ENCODE measurements at places on chromosomes 2 and 18. TPM values are rescaled to one million over a fixed set of nuclear protein-coding genes. Genes with fewer than 3 reads are reported as not detected.

GRCh38 chr2:15122915-15123314 lies 438.2 kb downstream of the NBAS start:
- DNase-seq, result no peak

DNA sequence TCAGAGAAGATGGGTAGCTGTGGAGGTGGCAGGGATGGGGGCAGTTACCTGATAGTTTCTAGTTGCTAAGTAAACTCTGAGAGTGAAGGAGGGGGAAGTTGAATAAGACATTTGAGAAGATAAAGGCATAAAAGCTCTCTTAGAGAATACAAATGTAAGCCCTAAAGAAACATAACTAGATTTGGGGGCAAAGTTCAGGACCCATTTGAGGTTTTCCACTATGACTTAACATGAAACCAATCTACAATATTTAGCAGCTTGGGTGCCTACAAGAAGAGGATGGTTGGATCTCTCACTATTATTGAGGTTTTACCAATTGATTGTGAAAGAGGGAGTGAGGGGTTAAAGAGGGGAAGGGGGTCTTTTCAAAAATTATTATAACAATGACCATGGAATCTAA lies 34.4 kb upstream of the LYPD6 start:
- no peak for DNase-seq

GRCh38 chr18:53489266-53489665 lies 735.2 kb downstream of the MBD2 start:
- DNase-seq, result no peak

DNA sequence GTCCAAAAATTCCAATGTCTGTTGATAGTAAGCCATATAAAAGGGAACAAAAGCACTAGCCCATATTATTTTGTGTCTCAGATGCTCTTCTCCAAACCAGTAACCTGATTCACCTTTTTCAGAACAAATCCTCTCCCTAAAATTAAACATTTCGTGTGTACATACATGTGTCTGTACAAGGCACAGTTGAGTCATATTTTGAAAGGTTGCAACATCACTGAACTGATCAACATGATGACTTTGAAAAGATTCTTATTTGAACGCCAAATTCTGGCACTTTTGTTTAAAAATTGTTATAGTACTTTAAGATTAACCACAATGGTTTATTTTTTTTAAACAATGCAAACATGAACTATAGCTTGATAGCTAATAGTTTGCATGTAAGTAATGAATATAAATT lies 102.5 kb downstream of the RIT2 start:
- DNase-seq, result no peak

DNA sequence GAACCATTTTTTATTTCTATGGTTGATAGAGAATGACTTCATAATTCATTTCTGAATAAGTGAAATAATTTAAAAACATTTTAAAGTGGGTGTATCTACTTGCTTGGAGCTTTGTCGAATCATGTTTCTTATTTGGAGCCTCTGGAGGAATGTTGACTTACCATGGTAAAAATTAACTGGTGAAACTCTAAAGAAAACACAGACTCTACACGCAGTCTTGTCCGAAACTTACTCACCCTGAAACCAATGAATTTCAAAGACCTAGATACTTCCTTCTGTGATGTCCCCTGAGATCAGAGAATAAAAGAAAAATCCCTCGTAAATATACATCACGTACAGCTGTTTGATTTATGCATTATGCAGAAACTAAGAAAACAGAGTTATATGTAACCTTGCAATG lies 665.2 kb upstream of the NRXN1 start:
- DNase-seq, result no peak

- DNase-seq, result no peak
Measured at GRCh38 chr2:99198103-99198841, 17.3 kb downstream of the MRPL30 start.

GRCh38 chr2:58057707-58058530 lies 11.3 kb downstream of the VRK2 start:
- no peak for DNase-seq

DNA sequence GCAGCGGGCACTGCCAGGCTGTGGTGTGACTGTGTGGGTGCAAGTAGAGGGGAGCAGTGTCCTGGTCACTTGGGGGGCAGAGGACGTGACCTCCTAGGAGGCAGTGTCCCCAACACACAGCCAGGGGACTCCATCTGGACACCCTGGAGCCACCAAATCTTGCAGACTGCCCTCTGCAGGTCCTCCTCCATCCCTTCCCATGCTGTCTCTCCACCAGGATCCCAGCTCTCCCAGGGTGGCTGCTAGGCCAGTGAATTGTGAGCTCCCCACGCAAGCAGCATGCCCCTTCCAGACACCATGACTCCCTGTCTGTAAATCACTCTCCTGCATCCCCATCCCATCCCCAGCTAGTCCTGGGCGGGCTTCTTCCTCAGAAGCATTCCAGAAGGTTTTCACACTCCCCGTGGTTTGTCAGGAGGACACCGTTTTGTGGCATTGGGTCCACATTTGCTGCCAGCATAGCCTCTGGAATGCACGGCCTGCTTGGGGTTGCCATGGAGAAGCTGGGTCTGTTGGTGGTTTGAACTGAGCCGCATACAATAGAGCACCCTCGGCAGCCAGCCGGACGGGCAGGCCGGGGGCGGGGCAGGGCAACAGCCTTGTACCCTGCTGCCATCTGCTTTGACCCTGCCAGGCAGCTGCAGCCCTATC lies 210.7 kb downstream of the KLHL29 start:
- DNase-seq, result no peak

GRCh38 chr18:79928563-79928960 lies 22.9 kb downstream of the SLC66A2 start:
- no peak for DNase-seq

DNA sequence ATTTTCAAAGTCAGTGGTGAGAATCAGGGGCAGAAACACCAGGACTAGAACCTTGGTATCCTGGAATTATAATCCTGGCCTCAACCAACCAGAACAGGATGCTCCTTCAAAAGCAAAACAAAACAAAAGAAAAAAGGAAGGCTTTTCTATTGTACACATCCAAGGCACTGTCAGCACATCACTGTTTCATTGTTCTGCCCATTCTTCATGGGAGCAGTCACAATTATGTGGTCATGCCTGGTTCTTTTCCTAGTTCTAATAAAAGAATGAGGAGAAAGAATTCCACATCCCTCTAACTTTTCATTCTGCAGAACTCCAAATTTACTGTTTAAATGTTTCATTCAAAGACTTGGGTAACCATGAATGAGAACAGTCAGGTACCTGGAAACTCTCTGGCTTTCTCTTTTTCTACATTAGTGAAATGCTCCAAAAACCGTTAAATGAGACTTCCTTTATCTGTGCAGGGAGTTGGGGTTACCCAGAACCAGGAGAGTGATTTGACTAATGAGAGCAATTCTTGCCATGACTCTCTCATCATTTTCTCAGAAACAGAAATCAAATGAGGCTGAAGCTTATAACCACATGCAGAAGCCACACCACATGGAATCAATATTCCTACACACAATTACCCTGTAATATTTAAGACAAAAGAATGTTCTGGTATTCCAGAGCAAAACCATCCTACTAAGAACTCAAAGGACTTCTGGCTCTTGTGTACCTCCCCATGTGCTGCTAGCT lies 110.9 kb upstream of the CCDC150 start:
- DNase-seq, result no peak

DNA sequence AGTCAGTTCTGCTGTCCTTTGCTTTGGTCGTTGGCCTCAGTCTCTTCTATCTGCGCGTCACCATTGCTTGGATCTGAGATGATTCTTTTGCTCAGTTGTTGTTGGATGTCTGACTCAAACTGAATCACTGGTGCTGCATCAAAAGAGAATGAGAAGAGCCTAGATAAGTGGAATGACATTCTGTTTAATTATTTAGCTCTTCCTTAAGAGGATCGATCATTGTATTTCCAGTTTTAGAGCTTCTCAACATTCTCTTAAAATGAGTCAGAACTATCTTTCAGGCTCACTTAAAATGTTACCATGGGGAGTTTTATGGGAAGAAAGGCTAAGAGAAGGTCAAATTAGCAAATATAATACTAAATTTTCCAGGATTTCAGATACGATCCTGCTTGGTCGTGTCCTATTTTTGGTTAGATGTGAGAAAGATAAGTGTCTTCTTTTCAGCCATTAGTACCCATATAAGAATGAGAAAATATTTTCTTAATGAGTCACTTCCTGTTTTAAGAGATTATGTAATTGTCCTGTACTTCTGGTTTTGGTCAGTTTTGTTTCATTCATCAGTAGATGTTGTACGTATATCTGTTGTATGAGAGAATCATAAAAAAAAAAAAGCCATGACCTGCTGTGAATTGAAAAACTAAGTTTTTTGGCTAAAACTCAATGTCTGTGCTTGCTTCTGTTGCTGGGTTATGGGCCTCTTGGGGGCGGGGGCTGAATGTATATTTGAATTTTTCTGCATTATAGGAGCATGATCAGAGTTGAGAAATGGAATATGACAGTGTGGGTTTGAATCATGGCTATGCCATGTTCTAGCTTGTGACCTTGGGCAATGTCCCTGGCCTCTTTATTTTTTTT lies 31.6 kb upstream of the CASP10 start:
- DNase-seq, result peak; percentile 77

GRCh38 chr2:18198677-18199076 lies 320.2 kb downstream of the KCNS3 start:
- no peak for DNase-seq

DNA sequence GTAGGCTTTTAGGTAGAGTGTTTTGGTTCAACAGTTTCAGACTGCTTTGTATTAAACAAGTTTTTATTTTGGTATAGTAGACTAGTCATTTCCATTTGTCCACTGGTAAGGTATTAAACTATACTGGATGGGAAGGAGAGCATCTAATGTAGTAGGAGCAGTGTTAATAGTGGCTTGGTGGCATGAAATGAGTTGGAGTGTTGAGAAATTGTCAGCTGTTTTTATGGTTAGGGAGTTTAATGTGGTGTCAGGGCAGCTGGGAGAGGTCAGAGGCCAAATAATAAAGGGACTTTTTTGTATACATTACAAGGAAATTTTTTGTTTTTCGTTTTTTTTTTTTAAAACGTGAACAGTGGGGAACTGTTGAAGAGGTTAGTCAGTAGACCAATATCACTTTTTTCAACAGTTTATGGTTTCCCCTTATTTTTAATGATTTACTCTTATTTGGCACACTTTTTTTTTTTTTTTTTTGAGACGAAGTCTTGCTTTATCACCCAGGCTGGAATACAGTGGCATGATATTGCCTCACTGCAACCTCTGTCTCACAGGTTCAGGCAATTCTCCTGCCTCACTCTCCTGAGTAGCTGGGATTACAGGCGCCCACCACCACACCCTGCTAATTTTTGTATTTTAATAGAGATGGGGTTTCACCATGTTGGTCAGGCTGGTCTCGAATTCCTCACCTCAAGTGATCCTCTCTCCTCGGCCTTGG lies 21.2 kb downstream of the ACTR3 start:
- DNase-seq, result no peak

- no peak for DNase-seq
Measured at GRCh38 chr2:1795261-1796231, 51.2 kb upstream of the PXDN start.

- no peak for DNase-seq
Measured at GRCh38 chr2:15858466-15858865, 81.9 kb upstream of the MYCN start.

Gene CDH2
- polyA plus RNA-seq, result 54.0 TPM

Gene DRC1
- polyA plus RNA-seq, result 0.21 TPM

Gene PROKR1
- polyA plus RNA-seq, result not detected

Gene FAM237A
- not detected for polyA plus RNA-seq

Gene LCT
- polyA plus RNA-seq, result 0.05 TPM
